ENCODE measurements at places on chromosomes 1 and 21.
A peak's percentile ranks its signal among the peaks of the same experiment; 100 is the strongest.

DNA sequence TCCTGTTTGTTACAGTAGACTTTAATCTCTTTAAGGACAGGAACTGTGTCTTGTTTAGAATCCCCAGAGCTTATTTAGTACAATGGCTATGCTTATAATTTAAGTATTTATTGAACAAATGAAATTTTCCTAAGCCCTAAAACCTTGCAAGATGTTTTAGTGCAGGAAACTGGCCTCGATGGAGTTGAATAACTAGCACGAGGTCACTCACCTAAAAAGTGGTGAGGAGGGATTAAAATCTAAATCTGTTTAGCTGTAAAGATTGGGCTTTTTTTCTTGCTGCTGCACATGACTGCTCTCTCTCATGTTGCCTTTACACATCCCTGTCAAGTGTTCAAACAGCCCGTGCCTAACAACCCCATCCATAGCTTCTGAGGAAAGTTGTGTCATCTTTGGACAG lies 10.2 kb downstream of the NFYC start:
- DNase-seq = no peak

DNA sequence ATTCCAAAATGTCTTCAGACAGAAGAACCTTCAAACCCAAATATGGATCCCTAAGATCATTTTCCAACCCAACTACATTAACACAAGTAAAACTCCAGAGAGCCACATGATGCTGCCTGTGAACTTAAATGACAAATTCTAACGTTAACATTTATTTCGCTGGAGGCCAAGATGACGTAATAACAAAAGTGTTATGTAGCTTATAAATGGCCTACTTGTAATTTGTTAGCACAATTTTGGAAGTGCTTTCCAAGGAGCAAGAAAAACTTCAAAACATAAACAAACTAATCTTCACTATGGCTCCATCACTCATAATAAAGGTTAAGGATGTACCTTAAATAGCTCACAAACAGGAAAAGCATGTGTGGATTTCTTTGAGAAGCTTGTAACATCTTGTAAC lies 126.7 kb downstream of the HLCS start:
- no peak for DNase-seq

- peak; percentile 26 for DNase-seq
Observed at GRCh38 chr1:16208270-16208987, 4.0 kb downstream of the ARHGEF19 start.

GRCh38 chr1:211952299-211952698 lies 83.1 kb downstream of the INTS7 start:
- no peak for DNase-seq

DNA sequence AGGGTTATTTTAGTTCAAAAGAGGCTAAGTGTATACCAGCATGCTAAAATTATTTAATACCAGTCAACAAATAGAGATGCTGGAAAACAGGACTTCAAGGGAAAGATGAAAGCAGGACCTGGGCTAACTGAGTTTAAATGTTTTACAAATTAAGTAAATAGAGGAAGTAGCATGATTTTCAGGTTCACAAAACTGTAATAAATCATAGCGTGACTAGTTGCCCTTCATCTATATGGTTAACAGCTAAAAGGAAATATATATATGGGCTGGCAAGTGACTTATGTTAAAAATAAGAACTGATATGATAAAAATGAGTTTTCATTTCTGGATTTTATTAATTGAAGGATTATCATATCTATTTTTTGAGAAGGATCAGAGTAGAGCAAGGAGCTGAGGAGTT lies 25.6 kb downstream of the DPYD start:
- no peak for DNase-seq

- no peak for DNase-seq
Observed at GRCh38 chr1:195744256-195744655, 864.0 kb downstream of the KCNT2 start.

DNA sequence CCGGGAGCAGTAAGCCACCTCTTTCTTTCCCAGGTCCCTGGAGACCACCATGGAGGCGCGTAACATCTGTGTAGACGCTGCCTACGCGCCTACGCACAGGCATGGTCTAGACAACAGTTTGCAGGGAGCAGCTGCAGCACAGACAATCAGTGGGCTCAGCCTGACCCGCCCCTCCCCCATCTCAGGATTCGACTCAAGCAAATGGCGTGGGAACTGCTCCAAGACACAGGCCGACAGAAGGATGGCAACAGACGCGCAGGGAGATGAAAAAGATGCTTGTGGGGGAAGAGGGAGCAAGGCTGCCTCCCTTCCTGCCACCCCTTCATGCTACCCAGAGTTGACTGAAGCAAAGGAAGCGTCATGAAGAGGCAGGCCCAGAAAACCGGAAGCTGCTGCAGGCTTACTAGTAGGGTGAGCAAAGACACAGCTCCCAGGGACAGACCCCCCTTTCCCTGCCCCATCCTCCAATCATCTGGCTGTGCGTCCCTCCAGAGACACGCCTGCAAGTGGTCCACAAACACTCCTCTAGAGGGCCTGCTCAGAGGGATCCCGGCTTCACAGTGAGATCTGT lies 19.5 kb downstream of the STK40 start:
- peak; percentile 86 for DNase-seq

DNA sequence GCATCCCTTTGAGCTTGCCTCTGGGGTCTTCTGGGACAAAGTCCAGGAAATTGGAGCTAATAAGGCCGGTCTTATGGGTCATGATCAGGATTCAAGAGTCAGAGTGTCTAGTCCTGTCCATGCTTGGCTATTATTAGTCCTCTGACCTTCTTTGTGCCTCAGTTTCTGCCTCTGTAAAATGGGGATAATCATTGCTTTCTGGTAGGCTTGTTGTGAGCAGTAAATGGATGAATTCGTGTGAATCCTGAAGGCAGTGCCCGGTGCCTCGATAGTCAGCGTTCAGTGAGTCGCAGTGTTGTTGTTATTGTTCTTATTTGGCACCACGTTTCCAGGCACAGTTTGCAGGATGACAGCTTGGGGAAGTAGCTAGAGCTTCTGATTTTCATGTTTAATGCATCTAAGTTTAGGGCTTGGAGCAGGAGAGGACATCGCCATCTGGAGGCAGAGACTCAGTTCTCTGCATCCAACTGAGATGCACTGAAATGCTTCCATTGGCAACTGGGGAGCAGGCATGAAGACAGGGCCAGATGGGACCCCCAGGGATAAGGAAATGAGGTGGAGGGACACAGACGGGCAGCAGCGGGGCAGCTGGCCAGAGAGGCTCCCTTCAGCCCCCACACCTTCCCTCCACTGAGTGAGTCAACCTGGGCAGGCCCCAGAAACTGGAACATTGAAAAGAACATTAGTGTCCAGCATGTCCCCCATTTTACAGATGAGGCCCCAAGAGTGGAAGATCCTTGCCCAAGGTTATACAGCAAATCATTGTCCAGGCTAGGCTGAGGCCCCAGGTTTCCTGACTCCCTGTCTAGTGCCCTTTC lies 160.3 kb downstream of the PTPRU start:
- no peak for DNase-seq

DNA sequence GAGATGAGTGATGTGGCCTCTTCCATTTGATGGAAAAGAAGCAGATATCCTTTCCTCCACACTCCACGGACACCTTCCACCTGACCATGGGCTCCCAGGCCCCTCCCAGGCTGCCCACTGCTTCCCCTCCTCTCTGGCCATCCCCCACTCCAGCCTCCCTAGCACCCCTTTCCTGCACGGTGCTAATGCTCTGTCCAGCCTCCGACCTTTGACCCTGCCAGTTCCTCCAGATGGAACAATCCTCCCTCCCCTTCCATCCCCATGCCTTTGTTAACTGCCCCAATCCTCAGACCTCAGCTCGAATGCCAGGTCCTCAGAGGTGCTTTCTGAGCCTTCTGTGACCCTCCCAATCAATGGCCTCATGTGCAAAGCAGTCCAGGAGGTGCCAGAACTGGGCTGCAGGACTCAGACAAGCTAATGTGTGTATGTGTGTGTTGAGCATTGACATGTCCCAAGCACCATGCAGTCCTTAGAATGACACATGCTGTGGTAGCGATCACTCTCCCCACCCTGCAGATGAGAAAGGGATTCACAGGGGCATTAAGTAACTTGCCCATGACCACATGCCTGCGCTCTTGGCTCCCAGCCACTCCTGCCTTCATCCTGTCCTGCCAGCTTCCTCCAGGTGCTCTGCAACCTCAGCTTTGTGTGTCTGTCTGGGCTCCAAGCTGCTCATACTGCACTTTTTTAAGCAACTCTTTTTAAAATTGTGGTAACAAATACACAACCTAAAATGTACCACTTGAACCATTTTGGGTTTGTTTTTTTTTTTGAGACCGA lies 63.5 kb upstream of the EDN2 start:
- no peak for DNase-seq

DNA sequence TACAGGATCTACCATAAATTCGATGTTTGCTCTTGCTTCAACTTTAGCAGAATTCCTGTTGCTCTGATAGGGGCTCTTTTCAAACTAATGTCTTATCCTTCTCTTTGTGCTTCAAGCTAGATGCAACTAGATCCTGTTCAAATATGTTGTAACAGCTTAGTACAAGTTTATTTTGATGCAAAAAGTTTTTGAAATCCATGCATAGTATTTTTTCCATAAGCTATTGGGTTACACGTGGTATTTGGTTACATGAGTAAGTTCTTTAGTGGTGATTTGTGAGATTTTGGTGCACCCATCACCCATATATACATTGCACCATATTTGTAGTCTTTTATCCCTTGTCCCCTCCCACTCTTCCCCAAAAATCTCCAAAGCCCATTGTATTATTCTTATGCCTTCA lies 907.7 kb downstream of the LTN1 start:
- no peak for DNase-seq

DNA sequence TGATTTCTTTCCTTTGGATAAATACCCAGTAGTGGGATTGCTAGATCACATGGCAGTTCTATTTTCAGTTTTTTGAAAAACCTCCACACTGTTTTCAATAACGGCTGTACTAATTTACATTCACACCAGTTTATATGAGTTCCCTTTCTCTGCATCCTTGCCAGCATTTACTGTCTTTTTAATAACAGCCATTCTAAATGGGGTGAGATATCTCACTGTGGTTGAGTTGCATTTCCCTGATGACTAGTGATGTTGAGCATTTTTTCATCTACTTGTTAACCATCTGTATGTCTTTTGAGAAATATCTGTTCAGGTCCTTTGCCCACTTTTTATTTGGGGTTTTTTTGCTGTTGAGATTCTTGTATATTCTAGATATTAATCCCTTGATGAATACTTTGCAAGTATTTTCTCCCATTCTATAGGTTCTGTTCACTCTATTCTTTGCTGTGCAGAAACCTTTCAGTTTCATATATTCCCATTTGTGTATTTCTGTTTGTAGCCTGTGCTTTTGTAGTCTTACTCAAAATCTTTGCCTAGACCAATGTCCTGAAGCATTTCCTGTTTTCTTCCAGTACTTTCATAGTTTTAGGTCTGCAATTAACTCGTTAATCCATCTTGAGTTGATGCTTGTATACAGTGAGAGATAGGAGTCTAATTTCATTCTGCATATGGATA lies 7.3 kb downstream of the HENMT1 start:
- no peak for DNase-seq

DNA sequence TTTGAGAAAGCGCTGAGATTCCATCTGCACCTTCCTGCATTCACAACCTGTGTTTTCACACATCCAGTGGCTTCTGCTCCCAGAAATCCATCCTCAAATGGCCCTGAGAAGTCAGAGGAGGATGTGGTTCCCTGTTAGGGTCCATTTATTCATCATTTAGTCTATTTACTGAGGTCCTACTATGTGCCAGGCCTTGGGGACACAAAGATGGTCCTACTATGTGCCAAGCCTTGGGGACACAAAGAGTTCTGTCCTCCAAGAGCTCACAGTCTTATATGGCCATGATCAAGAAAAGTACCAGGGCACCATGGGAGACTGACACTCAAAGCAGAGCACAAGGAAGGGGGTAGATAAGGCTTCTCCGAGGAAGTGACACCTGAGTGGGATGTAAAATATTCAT lies 147.1 kb upstream of the ATP1B1 start:
- no peak for DNase-seq

DNA sequence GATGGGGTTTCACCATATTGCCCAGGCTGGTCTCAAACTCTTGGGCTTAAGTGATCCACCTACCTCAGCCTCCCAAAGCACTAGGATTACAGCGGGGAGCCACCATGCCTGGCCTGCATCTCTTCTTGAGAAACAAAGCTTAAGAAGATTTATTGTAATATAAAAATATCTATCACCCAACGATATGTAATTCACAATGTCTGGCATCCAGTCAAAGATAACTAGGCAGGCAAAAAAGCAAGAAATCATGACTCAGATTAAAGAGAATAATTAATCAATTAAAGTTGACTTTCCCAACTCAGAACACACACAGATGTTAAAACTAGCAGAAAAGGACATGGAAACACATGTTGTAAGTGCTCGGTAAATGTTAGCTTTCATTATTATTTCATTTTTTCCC lies 26.5 kb upstream of the POU2F1 start:
- no peak for DNase-seq

- DNase-seq = no peak
Observed at GRCh38 chr1:230270185-230270558, 156.0 kb downstream of the PGBD5 start.

DNA sequence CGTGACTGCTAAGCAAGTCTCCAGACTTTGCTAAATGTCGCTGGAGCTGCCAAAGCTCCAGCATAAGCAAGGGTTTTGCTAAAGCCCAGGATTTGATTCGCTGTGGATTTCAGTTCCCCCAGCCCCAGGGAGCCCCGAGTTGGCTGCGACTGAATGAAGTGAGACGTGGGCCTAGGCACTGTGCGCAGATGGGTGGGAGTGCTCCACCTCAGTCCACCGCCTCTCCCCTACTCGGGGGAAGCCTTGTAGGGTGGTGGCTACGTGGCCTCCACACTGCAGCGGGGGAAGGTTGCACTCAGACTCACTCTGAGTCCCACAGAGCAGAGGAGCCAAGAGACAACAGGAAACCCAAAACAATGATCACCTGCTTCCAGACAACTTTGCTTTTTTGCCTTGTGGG lies 397.8 kb upstream of the VAMP3 start:
- no peak for DNase-seq

GRCh38 chr1:61202854-61203598 lies 120.7 kb downstream of the NFIA start:
- peak; percentile 19 for DNase-seq

GRCh38 chr21:33069994-33070743 lies at the start of gene OLIG1:
OLIG1 (plus strand) TSS chr21:33070141; CDS start chr21:33070247, 106 bp downstream.
- DNase-seq = peak; percentile 13

- no peak for DNase-seq
Observed at GRCh38 chr21:41443562-41443961, 17.5 kb downstream of the MX1 start.

GRCh38 chr21:34850166-34850690 lies 181.4 kb downstream of the CLIC6 start:
- DNase-seq = no peak

- no peak for DNase-seq
Observed at GRCh38 chr1:245754463-245754961, 599.7 kb downstream of the KIF26B start.

- DNase-seq = no peak
Observed at GRCh38 chr21:20261364-20261763, 736.8 kb upstream of the NCAM2 start.

- no peak for DNase-seq
Observed at GRCh38 chr21:28817871-28818270, 174.8 kb downstream of the LTN1 start.

GRCh38 chr1:3373175-3373574 lies 81.3 kb upstream of the ARHGEF16 start:
- DNase-seq = peak; percentile 46

Measured in fibroblast of skin of back (primary cell).